ENCODE measurements at places on chromosomes 1 and 21.

DNA sequence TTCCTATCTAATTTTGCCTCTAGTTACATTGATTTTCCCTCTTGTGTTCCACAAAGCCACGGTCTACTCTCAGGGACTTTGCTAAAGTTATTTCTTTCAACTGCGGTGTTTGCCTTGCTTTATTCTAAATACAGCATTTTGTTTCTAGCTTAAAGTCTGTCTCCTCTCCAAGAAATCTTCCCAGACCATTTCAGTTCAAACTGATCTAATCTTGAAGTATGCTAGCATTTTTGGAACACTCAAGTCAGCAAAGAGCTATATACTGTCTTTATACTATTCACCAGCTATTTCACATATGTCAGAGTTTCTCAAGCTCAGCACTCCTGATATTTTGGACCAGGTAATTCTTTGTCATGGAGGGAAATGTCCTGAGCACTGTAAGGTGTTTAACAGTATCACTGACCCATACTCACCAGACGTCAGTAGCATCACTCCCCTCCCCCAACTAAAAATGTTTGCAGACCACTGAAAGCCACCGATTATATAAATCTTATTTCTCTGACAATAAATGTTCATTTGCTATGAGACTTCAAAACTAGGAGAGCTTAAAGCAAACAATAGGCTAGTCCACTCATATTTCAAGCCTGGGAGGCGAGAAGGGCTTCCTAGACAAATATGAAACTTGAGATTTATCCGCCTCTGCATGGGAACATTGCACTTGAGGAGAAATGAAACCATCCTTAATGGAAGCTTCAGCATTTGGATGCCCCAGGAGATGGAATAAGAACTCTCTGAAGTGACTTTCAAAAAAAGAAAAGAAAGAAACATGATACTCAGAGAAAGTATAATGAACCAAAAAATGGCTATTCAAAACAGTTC, 81.1 kb downstream of the KIAA0319L start:
- no peak for DNase-seq

DNA sequence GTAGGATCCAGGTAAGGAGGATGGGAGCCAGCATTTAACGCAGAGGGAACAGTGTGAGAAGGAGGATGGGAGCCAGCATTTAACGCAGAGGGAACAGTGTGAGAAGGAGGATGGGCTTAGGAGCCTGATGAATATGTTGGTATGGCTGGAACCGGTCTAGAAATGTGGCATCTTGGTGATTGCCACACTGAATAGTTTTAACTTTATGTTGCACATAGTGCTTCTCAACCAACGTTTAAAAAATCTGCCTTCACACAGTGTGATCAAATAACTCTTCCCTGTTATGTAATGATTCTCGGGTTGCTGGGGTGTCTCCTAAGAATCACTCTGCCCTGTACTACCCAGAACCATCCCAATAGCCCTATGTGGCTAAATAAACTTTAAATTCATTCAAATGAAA, 146.9 kb upstream of the DUSP10 start:
- no peak for DNase-seq

DNA sequence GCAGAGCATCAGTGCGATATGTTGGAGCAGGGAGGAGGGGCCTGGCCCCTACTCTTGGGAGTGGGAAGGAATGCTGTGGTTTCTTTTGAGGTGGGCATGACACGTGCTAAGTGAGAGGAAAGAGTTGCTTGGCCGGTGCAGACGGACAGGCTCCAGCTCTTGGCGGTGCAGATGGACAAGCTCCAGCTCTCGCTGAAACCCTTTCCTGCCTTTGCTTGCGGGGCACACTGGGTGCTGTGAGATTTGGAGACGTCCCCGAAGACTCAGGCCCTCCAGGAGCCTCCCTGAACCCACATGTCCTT, 15.9 kb downstream of the PDXK start:
- no peak for DNase-seq

- no peak for DNase-seq
Measured at GRCh38 chr1:112337028-112337531, 58.9 kb upstream of the CTTNBP2NL start.

GRCh38 chr1:27504588-27505419, 14.8 kb upstream of the WASF2 start:
- DNase-seq = no peak

GRCh38 chr1:204326771-204327300, 32.9 kb downstream of the PLEKHA6 start:
- no peak for DNase-seq

GRCh38 chr1:88982055-88982454, 10.4 kb downstream of the KYAT3 start:
- DNase-seq = no peak

- DNase-seq = no peak
Measured at GRCh38 chr1:50109647-50110075, 941 bp downstream of the ELAVL4 start.

DNA sequence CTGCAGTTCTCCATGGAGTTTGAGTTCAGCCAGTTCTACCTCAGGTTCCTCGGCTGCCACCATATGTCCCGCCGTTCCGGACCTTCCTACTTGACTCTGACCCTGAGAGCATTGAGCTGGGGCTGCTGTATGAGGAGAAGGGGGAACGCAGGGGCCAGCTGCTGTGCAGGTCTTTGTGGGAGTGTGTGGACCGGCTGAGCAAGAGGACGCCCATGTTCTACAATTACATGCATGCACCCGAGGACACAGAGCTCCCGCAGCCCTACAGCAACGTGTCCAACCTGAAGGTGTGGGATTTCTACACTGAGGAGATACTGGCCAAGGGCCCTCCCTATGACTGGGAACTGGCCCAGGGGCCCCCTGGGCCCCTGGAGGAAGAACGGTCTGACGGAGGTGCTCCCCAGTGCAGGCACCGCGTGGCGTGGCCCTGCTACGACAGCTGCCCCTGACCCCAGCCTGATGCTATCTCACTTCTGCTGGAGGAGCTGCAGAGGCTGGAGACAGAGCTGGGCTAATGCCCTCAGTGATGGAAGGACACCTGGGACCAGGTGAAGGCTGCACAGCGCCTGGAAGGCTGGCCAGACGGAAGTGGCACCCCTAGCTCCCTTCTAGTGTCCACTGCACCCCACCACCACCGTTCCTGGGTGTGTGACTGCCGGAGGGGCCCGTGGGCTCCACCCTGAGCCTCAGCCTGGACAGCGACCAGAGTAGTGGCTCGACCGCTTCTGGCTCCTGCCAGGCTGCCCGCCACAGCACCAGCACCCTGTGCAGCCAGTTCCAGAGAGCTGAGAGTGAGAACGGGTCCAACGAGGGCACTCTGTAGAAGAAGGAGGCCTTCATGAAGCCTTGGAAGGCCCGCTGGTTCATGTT, 20.8 kb upstream of the NPPB start:
- no peak for DNase-seq

DNA sequence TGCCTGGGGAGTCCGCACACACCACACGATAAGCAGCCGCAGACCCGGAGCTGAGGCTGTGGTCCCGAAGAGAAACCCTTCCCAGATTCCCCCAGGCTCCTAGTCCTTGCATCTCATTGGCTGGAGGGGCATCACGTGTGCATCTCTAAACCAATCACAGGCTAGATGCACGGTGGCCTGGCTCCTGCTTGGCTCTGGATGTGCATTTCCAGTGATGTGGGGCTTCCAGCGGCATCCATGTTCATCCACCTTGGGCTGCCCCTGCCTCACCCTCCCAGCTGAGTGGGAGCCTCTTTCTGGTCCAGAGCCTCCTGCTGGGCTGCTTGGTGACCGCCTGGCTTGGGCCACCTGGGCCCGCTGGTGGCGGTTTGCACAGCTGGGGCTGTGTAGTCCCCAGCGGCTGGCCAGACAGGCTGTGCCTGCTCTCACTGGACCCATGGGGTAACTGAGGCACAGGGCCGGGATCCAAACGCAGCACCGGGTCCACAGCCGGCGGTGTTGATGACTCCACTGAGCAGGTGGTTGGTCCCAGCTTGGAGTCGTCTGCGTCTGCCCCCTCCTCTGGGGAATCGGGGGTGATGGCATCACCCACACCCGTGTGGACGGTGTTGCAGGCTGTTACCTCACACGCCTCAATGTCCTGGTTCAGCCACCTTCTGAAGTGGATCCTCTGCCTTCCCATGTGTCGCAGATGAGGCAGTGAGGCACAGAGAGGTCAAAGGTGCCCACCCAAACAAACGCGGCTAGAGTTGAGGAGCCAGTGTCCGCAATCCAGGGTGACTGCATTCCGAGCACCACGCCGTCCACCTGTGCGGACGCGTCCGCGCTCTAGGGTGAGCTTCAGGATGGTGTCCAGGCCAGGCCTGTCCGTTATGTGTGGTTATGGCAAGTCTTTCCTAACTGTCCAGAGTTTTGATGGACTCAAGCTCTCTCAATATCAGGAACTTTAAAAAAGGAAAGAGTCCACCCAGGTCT, 41.3 kb downstream of the COL6A1 start:
- no peak for DNase-seq

- DNase-seq = no peak
Measured at GRCh38 chr1:92662048-92662447, 122.9 kb downstream of the EVI5 start.

- no peak for DNase-seq
Measured at GRCh38 chr1:21663951-21664805, 5.0 kb downstream of the RAP1GAP start.

GRCh38 chr1:23352096-23352695, 8.1 kb upstream of the HNRNPR start:
- DNase-seq = no peak

DNA sequence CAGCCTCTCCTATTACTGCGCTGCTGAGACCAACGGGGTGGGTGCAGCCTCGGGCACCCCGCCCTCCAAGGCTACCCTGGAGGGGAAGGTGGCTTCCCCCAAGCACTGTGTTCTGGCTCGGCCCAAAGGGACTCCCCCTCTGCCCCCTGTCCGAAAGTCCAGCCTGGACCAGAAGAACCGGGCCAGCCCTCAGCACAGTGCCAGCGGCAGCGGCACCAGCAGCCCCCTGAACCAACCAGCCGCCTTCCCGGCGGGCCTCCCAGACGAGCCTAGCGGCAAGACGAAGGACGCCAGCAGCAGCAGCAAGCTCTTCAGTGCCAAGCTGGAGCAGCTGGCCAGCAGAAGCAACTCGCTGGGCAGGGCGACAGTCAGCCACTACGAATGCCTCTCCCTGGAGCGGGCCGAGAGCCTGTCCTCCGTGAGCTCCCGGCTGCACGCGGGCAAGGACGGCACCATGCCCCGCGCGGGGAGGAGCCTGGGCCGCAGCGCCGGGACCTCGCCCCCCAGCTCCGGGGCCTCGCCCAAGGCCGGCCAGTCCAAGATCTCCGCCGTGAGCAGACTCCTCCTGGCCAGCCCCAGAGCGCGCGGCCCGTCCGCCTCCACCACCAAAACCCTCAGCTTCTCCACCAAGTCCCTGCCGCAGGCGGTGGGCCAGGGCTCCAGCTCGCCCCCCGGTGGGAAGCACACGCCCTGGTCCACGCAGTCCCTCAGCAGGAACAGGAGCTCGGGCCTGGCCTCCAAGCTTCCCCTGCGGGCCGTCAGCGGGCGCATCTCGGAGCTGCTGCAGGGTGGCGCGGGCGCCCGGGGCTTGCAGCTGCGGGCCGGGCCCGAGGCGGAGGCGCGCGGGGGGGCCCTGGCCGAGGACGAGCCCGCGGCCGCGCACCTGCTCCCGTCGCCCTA, 533.1 kb downstream of the KIF26B start:
- no peak for DNase-seq
